CD8-positive, alpha-beta T cell (primary cell): ENCODE measurements at places on chromosomes 5 and 9.

DNA sequence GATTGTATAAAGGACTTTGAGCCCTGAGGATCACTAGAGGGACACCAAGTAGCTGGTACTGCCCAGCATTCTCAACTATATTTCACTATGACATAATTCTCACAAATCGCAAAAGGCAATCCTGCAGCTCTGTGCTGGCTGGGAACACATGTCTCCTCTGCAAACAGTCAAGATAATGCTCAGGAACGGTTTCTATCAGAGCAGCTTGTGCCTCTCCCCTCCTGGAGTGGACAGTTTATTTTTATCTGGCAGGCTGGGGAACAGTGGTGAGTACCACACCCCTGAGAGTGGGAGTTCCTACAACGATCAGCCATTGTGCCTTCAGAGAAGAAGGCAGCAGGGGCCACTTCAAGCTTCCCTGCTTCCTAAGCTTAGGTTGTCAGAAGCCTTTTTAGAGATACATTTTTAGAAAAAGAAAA is 65.8 kb downstream of the ERAP1 start:
- DNase-seq: no peak

DNA sequence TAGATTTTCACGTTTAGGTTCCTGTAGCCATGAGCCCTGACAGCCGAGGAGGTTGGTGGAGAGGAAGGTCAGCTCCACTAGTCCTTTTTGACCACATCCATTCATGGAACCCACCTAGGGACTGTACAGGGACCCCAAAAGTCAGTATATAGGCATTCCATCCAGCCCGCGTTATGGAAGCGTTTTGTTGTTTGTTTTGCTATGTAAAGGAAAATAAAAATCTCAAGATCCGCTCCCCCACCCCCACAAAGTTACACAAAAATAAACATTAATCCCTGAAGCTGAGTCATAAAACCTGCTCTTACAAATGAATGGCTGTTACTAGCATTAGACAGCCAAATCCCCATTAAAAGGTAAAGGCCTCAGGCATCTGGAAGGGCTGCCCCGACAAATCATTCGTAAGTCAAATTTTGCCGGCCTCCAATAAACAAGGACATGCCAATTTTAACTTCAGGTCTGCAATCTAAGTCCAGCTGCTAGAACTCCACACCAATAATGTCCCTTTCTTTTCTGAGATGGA is 292.9 kb downstream of the MED10 start:
- no peak for DNase-seq

DNA sequence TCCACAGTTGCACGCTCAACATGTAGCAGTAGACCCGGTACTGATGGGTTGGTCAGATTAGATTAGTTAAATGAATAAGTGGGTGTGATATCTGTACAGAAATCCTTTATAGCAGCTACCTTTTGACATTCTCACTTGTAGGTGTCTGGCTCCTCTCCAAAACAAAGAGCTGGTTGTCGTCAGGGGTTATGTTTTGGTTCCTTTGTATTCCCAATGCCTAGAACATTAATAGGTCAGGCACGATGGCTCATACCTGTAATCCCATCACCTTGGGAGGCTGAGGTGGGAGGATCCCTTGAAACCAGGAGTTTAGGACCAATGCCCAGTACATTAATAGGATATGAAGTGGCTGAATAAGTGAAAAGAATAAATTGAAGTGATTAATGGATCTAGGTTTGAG is 182.1 kb downstream of the SNCAIP start:
- no peak for DNase-seq

DNA sequence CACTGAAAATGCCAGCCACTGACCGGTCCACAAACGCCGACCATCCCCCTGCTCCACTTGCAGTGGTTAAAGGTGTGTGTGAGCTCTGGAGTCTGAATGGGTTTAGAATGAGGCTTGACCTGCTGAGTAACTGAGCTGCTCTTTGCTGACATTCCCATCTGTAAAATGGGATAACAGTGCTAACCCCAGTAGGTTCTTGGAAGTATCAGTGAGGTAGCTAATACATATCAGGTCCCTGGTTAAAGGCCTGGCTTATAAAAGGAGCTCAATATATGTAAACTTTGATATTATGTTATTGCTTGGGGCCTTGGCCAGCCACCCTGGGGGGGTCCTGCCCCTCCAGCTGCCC is 31.1 kb upstream of the DAB2IP start:
- no peak for DNase-seq

GRCh38 chr5:143074414-143074996 is 304.3 kb downstream of the ARHGAP26 start:
- DNase-seq: no peak

DNA sequence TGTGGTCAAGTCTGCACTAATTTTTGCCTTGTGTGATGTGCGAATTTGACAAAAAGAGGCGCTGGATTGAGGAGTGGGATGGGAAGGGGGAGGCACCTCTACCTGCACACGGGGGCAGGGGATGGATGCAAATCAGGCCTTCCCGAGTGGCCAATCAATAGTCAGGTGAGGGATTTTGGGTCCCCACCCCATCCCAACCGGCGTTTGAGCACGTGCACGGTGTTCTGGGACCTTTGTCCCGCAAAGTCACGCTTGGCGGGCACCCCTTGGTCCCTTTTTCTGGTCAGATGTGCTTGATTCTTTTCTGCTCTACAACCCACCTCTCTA is 685 bp upstream of the ADAMTS19 start:
- no peak for DNase-seq

DNA sequence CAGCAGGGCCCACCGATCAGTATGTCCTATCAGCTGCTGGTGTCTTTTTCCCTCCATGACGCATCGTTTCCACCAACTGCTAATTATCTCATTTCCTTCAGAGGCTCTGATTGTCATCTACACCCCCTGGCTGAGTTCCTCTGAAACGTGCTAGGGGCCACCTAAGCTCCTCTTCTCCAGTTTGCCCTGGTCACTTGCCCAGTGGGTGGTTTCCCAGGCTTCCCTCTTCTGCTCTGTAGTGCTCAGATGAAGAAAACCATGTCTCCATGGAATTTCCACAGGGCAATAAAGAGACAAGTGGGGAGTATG is 65.3 kb downstream of the TSTD2 start:
- no peak for DNase-seq

GRCh38 chr9:137319011-137319738 is 17.1 kb upstream of the NRARP start:
- DNase-seq: peak; percentile 5

DNA sequence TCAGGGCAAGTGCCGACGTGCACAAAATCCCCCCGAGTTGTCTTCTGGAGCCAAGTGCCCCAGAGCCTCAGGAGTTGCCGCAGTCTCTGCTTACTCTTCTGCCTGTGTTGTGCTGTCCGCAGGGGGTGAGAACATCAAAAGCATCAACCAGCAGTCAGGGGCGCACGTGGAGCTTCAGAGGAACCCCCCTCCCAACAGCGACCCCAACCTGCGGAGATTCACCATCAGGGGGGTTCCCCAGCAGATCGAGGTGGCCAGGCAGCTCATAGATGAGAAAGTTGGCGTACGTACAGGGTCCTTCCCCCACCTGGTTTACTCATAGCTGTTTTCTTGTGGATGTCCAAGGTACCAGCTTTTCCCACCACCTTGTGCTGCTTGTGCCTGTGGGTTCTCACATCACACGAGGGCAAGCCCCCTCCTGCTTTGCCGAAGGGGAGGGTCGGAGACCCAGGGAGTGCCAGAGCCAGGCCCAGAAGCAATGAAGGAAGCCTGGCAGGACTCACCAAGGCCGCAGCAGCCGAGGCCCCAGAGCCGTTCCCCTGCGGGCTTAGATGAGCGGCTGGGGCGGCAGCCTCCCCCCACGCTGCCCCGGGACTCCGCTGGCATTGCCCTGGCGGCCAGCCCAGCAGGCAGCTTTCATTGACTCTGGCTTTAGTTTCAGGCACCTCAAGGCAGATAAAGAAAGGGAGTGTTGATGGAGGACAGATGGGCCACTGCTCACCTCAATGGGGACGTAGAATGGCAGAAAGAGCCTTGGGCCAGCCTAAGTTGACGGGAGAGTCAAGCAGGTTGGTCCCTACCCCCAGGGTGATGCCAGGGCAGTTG is 33.7 kb upstream of the PRDM12 start:
- DNase-seq: no peak

DNA sequence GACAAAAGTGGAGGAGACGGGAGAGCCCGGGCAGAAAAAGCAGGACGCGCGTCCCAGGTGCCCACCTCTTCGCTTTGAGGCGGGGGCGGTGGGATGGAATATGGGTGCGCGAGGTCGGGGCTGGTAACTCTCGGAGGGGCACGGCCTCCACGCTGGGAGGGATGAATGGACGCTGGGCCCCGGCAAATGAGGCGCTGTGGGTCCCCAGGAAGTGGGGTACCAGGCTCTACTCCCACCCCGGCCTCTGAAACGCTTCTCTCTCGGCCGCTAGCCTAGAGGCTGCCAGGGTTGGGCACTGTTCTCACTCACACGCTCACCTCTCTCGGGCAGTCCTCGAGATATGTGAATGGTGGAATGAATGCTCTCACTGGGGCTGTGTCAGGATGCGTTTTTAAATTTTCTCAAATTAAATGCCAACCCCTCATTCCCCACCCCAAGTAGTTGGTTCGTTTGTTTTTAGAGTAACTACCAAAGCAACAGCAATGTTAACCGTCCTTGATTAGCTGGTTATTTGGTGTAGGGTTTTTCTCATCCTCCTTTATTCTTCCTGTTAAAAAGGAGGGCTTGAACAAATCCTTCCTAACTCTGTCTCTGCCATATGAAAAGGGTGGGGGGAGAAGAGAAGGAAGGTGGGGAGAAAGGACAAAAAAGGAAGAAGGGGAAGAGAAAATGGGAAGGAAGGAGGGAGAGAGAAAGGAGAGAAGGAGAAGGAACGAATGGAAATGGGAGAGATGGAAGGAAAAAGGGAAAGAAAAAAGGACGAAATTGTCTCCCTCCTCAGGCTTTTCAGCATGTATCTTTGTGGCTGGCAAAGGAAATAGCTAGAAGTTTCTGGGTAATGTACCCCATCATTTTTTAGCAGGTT is 1.3 kb upstream of the EBF1 start:
- DNase-seq: no peak

DNA sequence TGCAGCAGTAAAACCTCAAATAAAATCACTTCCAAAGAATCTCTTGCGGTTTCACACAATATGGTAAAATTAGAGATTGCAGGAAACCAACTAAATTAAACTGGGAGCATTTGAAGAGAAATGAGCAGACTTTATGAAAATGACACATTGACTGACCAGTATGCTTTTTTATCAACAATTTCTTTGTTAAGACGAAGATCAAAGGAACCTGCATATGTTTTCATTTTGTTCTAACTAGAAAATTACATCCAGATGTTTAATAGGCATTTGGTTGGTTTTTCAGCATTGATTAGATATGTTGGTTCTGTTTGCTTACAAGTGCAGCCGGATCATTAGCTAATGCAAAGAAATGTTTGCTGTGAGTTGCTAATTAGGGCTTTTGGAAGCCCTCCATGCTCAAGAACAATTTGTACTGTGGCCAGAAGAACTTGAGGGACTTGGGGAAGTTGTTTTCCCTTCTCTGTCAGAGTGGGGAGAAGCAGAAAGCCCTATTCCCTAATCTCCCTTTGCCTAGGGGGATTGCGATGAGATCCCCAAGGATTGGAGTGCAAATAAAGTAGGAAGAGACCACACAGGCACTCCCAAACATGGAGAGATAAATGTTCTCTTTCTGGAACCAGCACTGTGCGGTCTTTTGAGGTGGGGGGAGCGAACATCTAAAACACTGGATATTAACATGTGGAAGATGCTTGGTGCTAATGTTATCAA is 4.5 kb upstream of the TLE1 start:
- no peak for DNase-seq

DNA sequence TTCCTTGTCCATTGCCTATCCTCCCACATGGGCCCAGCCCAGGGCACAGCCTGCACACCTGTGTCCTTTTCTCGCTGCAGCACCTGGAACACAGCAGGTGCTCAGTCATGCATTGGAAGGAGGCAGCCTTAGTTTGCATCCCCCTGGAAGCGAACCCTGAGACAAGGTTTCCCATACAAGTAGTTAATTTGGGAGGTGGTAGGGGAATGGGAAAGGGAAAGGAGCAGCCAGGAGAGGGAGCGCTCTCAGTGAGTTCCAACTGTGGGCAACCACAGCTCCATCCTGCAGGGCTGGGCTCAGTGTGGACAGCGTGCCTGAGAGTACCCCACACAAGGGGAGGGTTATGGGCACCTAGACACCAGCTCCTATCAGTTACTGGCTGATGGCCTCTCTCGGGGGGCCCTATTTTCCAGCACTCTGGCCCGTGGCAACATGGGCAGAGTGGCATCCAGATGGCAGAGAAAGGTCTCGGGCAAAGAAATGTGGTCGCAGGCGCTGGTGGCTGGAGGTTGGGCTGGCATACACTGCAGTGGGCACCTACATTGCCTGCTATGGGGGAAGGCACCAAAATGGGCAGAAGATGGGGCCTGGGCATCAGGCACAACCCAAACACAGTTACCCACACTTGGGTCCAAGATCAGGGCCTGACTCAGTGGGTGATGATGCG is 50.1 kb downstream of the TSPAN17 start:
- no peak for DNase-seq

- no peak for DNase-seq
Observed at GRCh38 chr9:2241461-2241835, 226.3 kb downstream of the SMARCA2 start.

- DNase-seq: no peak
Observed at GRCh38 chr9:16811987-16812685, 58.3 kb downstream of the BNC2 start.

- no peak for DNase-seq
Observed at GRCh38 chr9:107684224-107684623, 194.7 kb upstream of the KLF4 start.

DNA sequence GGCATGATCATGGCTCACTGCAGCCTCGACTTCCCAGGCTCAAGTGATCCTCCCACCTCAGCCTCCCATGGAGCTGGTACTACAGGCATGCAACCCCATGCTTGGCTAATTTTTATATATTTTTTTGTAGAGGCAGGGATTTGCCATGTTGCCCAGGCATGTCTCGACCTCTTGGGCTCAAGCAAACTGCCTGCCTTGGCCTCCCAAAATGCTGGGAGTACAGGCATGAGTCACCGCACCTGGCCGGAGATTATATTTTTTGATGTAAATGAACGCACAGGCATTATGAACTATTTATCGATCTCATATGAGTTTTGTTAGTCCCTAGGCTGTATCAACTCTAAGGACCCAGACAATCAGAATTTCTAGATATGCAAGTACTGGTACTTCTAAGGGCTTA is 25.5 kb upstream of the CEP120 start:
- DNase-seq: no peak

DNA sequence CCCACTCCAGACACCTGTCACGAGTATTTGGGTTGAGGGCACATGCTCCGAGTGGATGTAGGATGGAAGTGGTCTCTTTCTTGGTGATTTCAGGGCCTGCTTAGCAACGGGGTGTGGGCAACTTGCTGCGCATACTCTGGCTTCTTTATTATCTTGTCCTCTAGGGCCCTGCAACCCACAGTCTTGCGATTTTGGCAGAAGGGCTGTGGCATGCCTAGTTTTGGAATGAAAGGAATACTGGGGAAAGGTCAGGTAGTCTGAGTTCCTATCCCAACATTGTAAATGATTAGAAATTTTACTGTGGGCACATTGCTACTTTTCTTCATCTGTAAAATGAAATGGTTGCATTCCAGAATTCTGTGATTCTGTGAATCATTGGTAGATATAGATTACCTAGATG is 74.3 kb downstream of the ACTBL2 start:
- no peak for DNase-seq

GRCh38 chr9:111069183-111069582 is 30.9 kb upstream of the LPAR1 start:
- DNase-seq: no peak
